ENCODE measurements at places on chromosomes 2 and 18. TPM values are rescaled to one million over a fixed set of nuclear protein-coding genes. Genes with fewer than 3 reads are reported as not detected.

DUSP2 gene
- 4.5 TPM for polyA plus RNA-seq

ASB18 gene
- not detected for polyA plus RNA-seq

MEP1B gene
- 0.14 TPM for polyA plus RNA-seq

LIPT1 gene
- polyA plus RNA-seq = 16.1 TPM

SRBD1 gene
- 21.3 TPM for polyA plus RNA-seq

RFTN2 gene
- polyA plus RNA-seq = 26.6 TPM

UGT1A10 gene
- polyA plus RNA-seq = not detected

RETREG2 gene
- 129 TPM for polyA plus RNA-seq

ITPRIPL1 gene
- 5.3 TPM for polyA plus RNA-seq

TMEM87B gene
- 33.3 TPM for polyA plus RNA-seq

VWC2L gene
- polyA plus RNA-seq = 0.10 TPM

ANKRD30B gene
- 0.30 TPM for polyA plus RNA-seq

All from right renal pelvis (tissue), 4 donors.